ENCODE measurements at places on chromosomes 12 and 14.

DNA sequence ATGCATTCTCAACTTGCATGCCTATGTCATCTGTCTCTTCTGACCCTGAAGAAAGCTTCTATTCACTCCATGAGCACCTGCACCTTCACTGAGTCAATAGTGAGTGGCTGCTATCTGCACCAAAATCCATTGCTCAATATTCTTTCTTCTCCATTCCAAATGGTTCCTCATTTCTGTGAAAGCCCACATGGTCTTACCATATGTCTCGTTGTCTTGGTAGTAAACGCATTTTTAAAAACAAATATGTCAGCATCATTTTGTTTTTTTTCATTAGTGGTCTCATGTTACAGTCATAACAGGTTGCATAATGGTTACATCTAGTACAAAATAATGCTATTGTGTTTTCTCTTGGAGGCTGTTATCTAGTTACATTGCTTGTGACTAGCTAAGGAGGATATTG is 106.9 kb upstream of the CPM start:
- DNase-seq: peak; percentile 6

DNA sequence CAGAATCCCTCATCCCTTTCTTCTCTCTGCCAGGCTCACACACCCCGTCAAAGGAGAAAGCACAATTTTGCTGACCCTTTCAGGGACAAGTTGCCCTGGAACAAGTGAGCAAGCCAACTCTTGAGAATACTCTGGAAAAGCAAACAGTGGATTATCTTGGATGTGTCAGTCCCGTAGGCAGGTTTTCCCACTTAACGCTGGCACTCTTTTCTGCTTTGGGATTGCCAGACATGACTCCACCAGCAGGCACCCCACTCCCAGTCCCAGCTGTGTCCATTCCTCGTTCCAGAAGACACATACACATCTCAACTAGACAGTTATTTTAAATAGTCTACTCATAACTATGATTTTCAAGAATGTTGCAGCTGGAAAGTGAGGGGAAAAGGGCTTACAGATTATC is 145.5 kb upstream of the CDKN3 start:
- DNase-seq: no peak

DNA sequence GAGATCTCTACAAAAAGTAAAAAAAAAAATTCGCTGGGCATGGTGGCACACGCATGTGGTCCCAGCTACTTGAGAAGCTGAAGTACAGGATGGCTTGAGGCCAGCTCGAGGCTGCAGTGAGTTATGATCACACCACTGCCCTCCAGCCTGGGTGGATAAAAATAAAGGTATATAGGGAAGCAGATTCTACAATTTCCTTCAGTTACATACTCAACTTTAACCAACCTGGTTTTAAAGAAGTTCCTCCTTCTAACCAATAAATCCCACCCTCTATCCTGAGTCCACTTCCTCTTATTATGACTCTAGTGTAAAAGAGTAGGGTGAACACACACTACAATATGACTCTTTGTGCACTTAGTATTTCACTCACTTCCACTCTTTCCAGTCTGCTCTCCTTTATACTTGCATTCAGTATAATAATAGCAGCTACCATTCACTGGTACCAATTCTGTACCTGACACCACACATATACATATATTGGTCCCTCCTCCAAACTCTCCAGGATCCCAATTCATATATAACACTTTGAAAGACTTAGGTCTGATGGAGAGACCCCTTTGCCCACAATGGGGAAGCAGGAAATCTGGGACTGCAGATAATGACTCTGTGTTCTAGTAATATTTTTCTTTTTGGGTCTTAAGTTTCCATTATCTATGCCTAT is 2.3 kb downstream of the ARF3 start:
- no peak for DNase-seq

- DNase-seq: no peak
Observed at GRCh38 chr12:31517994-31518393, 72.9 kb downstream of the DENND5B start.

DNA sequence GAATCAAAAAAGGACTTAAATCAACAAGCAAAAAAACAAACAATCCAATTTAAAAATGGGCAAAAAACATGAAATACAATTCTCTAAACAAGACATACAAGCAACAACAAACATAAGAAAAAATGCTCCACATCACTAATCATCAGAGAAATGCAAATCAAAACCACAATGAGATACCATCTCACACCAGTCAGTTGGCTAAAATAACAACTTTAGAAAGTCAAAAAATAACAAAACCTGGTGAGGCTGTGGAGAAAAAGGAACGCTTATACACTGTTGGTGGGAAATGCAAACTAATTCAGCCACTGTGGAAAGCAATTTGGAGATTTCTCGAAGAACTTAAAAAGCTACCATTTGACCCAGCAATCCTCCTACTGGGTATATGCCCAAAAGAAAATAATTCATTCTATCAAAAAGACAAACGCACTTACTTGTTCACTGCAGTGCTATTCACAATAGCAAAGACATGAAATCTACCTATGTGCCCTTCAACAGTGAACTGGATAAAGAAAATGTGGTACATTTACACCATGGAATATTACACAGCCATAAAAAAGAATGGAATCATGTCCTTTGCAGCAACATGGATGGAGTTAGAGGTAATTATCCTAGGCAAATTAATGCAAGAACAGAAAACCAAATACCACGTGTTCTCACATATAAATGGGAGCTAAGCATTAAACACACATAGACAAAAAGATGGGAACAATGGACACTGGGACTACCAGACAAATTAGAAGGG is 26.9 kb downstream of the PRKD1 start:
- DNase-seq: no peak

GRCh38 chr12:70443062-70443673 is 77.1 kb downstream of the KCNMB4 start:
- DNase-seq: no peak

GRCh38 chr14:75946785-75947184 is 35.0 kb downstream of the TGFB3 start:
- DNase-seq: no peak

DNA sequence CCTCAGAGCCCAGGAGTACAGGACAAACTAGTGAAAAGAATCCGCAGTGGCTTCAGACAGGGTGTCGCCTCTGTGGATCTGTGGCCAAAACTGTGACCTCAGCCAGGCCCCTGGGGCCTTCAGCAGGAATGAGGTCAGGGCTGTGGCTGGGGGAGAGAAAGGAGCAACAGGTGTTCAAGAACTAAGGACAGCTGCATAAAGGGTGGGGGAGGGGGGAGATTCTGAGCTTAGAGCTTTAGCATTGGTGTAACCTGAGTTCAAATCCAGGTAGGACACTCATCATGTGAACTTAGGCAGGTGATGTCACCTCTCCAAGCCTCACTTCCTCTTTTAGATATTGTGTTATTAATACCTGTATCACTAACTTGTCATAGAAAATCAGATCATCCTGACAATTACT is 40.9 kb upstream of the CORO1C start:
- DNase-seq: no peak

- no peak for DNase-seq
Observed at GRCh38 chr12:89528434-89528833, 2.6 kb upstream of the POC1B start.

- no peak for DNase-seq
Observed at GRCh38 chr12:58882826-58883225, 37.5 kb downstream of the LRIG3 start.

DNA sequence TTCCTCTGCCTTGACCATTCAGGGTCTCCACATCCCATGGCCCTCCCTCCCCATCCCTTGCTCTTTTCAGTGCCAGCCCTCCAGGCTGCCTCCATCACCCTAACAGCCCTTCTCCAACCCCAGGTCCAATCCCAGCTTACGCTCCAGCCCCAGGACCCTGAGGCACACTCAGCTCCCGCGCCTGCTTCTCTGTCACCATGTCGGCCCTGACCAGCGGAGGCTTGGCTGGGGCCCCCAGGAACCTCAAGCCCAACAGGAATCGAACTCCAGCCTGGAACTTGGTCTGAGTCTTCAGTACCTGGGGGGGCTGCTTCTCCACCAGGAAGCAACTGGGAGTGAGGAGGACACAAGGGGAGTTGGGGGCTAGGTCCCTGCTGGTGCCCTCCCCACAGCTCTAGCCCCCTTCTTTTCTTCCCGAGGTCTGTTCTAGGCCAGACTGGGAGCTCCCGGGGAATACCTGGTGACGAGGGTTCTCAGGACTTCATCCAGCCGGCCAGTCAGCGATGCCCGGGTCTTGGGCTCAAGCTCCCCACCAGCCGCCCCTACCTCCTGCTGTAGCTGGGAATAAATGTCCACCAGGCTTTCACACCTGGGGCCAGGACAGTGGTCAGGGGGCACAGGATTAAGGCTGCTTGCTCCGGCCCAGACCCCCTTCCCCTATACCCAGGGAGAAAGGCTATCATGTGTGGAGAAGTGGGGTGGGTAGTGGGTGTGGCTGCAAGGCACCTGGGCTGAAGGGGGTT is 6.0 kb downstream of the STAT6 start:
- no peak for DNase-seq

DNA sequence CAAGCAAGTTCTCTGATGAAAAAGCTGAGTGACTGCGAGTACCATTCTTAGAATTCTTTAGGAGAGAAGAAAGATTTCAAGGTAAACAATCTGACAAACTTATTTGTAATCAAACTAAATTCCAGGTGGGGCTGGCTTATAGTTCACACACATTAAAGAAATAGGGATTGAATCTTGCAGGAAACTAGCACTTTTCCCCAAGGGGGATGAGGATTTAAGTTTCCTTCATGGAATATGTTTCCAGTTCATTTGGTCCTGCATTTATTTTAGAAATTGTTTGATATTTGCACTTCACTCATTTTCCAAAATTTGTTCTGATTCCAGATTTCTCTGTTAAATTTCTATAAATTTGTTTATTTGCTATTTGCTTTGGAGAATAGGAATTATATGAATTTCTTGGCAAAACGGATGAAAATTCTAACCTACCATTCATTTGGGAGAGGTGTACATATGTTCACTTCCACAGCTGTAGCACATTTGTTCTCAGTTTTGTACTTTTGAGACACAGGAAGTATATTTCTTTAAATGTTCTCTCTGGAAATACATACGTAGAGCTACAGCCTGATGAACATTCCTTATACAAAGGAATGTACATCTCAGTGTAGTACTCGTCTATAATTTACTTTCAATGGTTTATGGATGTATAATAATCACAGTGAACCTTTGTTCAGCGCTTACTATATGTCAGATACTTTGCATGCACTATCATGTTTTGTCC is 145.5 kb downstream of the AKAP6 start:
- no peak for DNase-seq

GRCh38 chr14:78173346-78174035 is 3.3 kb downstream of the NRXN3 start:
- DNase-seq: no peak

DNA sequence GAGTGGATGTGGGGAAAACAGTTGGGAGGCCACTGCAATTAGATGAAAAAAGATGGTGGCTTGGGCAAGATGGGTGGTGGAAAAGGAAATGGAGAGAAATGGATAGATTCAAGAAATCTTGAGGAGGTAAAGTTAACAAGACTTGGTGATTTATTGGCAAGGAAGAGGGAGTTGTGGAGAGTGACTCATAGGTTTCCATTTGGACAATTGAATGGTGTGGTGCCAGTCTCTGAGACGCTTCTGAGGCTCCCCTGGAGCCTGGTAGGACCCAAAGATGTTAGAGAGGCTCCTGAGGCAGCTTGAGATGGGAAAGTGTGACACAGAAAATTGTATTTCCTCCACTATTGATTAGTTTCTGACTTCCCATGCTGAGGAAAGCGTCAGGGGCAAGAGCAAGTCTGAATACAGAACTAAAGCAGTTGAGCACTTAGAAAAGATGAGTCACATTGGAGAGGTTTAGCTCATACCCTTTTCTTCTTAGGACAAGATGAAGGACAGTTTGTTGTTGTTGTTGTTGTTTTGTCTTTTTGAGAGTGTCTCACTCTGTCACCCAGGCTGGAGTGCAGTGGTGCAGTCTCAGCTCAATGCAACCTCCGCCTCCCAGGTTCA is 4.5 kb downstream of the PRPF40B start:
- no peak for DNase-seq

DNA sequence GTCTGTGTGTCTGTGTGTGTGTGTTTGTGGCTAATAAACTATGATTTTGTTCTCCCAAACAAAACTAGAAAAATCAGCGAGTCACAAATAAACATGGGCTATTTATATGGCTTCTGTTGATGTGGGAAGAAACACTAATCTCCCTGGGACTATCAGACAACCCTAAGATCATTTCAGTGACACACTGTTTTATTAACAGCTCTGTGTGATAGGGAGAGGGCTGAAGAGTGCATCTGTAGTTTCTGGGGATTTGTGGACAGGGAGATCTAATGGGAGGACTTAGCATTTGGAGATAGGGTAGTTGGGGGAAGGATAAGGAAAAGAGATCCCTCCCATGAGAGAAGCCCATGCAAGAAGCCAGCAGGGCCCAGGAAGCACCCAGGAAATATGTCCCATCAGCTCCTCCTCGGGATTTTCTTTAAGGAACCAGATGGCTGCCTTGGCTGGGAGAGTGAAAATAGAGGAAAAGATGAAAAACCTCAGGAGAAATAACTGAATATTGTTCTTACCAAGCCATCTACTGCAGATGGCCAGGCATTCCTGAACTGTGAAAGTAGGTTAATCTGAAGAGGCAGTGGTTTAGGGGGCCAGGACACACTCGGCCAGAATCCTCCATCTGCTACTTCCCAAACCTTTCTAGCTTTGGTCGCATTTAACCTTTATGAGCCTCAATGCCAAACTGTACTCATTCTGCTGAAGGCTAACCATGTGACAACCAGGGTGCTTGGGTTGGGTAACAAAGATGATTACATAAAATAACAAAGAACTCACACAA is 253.4 kb downstream of the BTG1 start:
- DNase-seq: no peak

- DNase-seq: no peak
Observed at GRCh38 chr14:83071888-83072501, 1538.3 kb upstream of the SEL1L start.

DNA sequence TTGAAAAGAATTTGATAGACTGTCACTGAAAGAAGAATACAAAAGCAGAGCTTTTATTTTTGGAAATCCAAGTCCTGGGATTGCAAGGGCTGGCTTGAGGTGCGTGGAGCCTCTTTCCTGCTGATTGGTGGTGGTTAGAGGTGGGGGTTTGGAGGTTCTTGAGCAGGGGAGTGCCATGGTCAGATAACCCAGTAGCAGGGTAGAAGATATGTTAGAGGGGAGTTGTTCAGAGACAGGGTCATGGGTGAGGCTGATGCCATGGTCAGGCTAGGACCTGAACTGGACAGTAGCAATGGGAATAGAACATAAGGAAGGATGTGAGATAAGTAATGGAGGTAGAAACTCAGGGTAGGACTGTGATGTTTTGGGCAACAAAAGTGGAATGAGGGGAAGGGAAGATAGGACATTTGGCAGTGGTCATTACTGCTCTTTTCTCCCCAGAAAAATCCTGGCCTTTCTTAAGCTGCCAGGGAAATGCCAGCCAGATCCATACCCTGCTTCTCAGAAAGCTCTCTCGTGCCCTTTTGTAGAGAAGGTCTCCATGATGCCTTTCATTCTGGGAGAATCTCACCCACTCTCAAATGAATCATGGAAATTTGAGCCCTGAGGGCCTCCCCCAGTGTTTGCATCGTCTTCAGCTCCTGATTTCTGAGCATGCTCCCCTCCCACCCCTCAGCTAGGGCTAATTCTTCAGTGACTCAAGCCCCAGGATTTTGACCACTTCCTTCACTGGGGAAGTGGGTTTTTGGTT is 9.5 kb downstream of the EMP1 start:
- DNase-seq: no peak

- DNase-seq: no peak
Observed at GRCh38 chr12:52257074-52257551, 17.3 kb upstream of the KRT86 start.

GRCh38 chr12:125775507-125775906 is 710.3 kb downstream of the AACS start:
- DNase-seq: no peak
